Upper lobe of left lung (tissue), 6 donors: ENCODE measurements at places on chromosomes 5 and 9.

GRCh38 chr5:125595095-125595494 lies 828.1 kb upstream of the GRAMD2B start:
- DNase-seq: no peak

DNA sequence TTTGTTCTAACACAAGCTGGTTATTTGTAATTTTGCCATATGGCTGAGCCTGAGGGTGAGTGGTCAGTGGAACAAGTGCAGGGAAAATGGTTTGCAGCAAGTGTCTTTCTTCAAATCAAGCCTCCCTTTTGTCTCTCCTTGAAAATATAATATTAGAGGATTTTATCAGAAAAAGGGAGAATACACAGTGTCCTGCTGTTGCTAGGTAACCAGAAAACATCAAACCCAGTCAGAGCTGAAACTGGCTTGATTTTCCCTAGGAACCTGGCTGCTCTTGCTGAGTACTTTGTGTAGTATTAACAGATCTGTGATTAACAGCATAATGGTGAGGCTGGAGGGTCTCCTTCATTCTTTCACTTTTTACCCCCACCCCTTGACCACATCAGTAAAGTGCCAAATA lies 314.0 kb downstream of the ARHGEF28 start:
- no peak for DNase-seq

GRCh38 chr9:121563881-121564460 lies 64.3 kb upstream of the GGTA1 start:
- no peak for DNase-seq

GRCh38 chr5:79716839-79717238 lies 27.2 kb downstream of the CMYA5 start:
- no peak for DNase-seq

DNA sequence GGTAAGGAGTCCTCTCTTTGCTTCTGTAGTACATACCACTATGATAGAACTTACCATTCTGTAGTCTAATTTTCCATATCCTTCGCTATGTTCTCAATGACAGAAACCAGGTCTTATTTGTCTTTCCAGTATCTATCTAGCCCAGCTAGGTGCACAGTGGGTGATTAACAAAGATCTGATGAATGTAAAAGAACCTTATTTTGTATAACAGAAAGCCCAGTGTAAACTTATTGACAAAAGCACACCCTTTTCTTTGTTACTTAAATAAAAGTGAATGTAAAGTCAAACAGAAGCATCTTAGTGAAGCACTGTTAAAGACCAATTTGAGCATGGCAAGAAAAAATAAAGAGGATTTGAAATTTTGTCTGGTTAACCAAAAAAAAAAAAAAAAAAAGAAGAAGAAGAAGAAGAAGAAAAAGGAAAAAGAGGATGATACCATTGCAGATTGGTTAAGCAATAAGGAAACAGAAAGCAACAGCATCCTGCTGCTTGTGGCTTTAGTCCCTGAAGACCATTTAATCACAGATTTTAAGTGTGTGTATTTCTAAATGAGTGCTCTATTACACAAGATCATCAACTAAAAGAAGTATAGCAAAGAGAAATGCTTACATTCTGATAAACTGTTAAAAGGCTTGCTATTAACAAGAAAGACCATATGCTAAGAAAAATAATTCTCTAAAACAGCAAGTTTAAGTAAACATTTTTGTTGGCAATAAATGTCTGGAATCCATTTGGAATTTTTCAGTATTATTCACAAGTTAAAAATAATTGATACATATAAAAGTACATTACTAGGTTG lies 21.2 kb downstream of the MEGF9 start:
- no peak for DNase-seq

DNA sequence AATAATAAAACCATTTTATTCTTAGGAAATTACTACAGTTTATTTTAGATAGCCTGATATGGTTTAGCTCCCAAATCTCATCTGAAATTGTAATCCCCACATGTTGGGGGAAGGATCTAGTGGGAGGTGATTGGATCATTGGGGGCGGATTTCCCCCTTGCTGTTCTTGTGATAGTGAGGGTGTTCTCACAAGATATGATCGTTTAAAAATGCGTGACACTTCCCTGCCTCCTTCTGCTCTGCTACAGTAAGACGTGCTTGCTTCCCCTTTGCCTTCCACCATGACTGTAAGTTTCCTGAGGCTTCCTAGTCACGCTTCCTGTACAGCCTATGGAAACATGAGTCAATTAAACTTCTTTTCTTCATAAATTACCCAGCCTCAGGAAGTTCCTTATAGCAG lies 122.4 kb upstream of the FGF10 start:
- DNase-seq: no peak

GRCh38 chr5:165258197-165258771 lies 1752.9 kb downstream of the MAT2B start:
- DNase-seq: no peak

DNA sequence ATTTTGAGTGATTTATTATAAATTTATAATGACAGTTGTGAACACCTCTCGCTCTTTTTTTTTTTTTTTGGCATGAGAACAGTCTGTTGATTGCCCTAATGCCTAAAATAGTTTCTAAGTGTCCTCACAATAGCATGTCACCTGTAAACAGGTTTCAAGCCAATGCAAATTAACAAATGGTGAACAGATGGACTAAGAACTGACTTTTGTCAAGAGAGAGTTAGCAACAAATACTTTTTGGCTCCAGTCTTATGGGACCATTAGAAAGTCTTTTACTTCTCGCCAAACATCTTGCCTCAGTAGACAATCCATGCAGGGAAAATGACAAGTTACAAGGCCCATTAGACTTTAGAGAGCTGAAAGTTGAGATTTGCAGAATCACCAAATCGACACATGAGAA lies 67.8 kb downstream of the MED27 start:
- DNase-seq: no peak

GRCh38 chr9:129624168-129624759 lies 1.7 kb upstream of the NTMT1 start:
- DNase-seq: no peak

DNA sequence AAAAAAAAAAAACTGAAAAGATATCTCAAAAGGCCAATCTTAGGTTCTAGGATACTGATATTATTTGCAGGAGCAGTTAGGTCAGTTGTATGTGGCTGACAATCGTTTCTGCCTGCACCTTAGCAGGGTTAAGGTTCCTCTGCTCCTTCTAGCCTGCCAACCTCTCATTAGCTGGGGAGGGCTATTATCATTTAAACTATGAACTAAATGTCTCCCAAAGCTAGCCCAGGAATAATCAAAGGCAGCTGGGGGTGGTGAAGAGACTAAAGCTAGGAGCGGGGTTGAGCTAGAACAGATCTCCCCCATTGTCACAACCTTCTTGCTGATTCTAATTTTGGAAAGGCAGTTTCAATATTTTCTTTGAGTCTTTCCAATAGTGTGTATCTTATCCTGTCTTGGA lies 99.9 kb downstream of the ICE1 start:
- no peak for DNase-seq

- DNase-seq: no peak
Measured at GRCh38 chr9:37667706-37668105, 17.0 kb downstream of the FRMPD1 start.

GRCh38 chr5:130141659-130142320 lies 237.5 kb downstream of the CHSY3 start:
- DNase-seq: no peak

- DNase-seq: no peak
Measured at GRCh38 chr5:166810721-166811120, 1480.7 kb upstream of the WWC1 start.

DNA sequence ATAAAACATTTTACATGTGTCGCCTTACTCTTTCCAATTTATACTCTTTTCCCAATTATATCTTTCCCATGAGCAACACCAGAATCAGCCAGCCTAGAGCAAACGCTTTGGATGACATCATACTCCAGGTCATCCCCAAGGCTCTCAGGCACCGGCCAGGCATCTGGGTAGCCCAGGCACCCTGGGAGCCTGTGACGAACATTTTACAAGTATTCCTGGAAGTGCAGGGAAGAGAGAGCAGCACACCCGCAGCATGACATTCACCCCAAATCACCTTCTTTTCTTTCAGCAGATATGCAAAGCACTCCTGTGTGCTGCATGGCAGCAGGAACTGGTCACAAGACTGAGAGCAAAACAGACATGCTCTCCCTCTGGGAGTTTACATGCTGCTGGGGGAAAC lies 75.7 kb upstream of the SMIM23 start:
- no peak for DNase-seq

GRCh38 chr5:146818822-146819221 lies 59.7 kb downstream of the PPP2R2B start:
- DNase-seq: no peak

- DNase-seq: no peak
Measured at GRCh38 chr9:82608487-82608886, 454.5 kb downstream of the RASEF start.

GRCh38 chr5:117681431-117682254 lies 1107.0 kb upstream of the SEMA6A start:
- no peak for DNase-seq

GRCh38 chr5:41967401-41967800 lies 42.3 kb downstream of the FBXO4 start:
- DNase-seq: no peak

GRCh38 chr5:7642029-7642428 lies 208.9 kb downstream of the CFAP90 start:
- DNase-seq: no peak

DNA sequence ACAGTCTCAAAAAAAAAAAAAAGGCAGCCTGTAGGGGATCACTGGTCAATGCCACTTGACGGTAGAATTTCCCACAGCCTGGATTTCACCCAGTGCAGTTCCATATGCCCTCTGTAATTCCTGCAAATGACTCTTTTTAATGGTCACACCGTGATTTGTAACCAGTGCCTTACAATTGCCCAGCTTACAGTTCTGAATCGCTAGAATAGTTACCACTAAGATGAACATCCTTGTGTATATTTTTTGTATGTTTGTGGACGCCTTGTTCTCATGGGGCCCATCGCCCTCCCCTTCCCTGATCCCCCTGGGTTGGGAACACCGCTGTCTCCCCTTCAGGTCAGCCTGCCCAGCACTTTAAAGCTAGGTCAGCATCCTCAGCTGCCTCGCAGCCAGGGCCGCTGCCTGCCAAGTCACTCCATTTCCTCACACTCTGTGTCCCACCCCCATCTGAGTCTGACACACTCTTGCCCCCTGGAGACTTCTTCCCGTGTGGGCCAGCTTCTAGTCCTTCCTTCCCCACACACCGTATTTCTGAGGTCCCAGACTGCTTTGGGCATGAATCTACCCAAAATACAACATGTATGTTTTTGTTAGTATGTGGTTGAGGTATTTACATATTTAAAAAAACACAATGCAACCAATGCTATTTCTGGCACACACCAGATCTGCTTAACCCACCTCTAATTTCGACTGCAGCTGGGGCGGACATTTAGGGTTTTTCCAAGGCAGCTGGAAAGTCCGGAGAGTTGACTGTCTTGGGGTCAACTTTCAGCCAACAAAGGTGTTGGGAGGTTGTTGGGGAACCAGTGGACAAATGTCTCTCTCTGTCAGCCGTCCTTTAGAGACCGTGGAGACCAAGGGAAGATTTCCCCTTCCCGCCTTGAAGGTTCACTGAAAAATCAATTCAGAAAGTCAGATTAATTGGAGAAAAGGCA lies 120.5 kb upstream of the NEK6 start:
- no peak for DNase-seq

GRCh38 chr9:72576087-72576486 lies 54.7 kb downstream of the TMC1 start:
- DNase-seq: no peak

- DNase-seq: no peak
Measured at GRCh38 chr9:2802494-2802921, 41.4 kb downstream of the PUM3 start.

GRCh38 chr9:2583308-2584013 lies 38.1 kb upstream of the VLDLR start:
- DNase-seq: no peak

- DNase-seq: peak; percentile 79
Measured at GRCh38 chr9:124013309-124014210, 2.0 kb downstream of the LHX2 start.

GRCh38 chr9:78575081-78575480 lies 278.2 kb downstream of the PSAT1 start:
- no peak for DNase-seq

- DNase-seq: no peak
Measured at GRCh38 chr5:167105941-167106340, 1185.5 kb upstream of the WWC1 start.

GRCh38 chr5:109888989-109889388 lies 199.3 kb downstream of the MAN2A1 start:
- no peak for DNase-seq

DNA sequence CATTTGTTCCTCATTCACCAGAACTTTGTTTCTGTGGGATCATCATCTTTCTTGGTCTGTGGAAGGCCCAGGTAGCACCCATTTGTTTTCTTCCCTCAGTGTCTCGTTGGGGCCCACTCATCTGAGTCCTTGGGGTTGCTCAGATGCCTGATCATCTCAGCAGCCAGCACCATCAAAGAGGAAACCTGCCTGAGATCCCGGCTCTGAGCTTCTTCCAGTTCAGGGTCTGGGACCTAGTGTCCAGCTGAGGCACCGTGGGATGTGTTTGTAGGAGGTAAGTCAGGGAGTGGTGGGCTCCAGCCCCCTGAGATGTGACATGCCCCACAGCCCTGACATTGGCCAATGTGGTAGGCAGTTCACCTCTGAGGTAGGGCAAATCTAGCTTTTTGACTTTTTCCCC lies 9.4 kb upstream of the CD180 start:
- no peak for DNase-seq

- no peak for DNase-seq
Measured at GRCh38 chr9:91206806-91207205, 154.9 kb downstream of the AUH start.

DNA sequence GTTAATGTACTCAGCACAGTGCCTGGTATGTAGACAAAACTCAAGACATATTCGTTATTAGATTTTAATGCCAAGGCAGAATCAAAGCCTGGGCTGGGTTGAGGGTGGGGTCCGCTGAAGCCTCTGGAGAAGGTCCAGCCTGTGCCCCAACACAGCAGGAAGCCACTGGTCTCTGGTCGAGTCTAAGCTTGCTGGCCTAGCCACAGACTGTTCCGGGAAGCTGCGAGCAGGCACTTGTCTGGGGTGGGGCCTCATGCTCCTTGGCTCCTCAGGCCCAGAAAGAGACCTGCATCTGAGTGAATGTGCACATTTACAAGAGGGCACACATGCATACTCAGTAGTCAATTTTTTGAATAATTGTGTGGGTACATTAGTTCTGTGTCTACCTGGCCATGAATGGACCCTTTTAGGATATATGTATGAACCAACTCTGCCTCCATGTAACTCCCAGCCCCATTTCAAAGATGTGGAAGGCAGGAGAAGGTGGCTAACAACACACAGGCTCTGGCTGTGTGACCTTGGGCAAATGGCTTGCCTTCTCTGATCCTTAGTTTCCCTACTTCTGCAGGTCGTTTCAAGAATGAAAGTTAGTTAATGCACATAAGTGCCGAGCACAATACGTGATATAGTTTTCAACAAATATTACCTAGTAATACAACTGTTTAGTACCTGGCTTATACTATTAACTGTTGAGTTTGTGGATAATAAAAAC lies 18.3 kb downstream of the FAT2 start:
- DNase-seq: no peak

GRCh38 chr5:9474219-9475002 lies 71.5 kb downstream of the SEMA5A start:
- DNase-seq: no peak

- no peak for DNase-seq
Measured at GRCh38 chr9:77180056-77180455, 2.7 kb downstream of the VPS13A start.
